Activated CD4-positive, alpha-beta memory T cell treated with anti-CD3 and anti-CD28 coated beads, Interleukin-2, amount 10 ng/mL, durations not matched to agents 7 days and 5 days (primary cell): ENCODE measurements at places on chromosomes 2 and 18. TPM values are rescaled to one million over a fixed set of nuclear protein-coding genes. Genes with fewer than 3 reads are reported as not detected.

The FZD7 gene
- 0.60 TPM for total RNA-seq

The WDR43 gene
- total RNA-seq = 47.2 TPM

The SPDYA gene
- 1.2 TPM for total RNA-seq

The CD8A gene
- total RNA-seq = 4.8 TPM

The MAPRE3 gene
- 2.7 TPM for total RNA-seq

The NYAP2 gene
- total RNA-seq = not detected

The GAL3ST2 gene
- 0.23 TPM for total RNA-seq

The SERPINB7 gene
- total RNA-seq = not detected
